ENCODE measurements at places on chromosomes 4 and X. TPM values are rescaled to one million over a fixed set of nuclear protein-coding genes. Genes with fewer than 3 reads are reported as not detected.

GAGE12J gene
- total RNA-seq, result not detected

SYNPO2 gene
- total RNA-seq, result 0.40 TPM

DNA sequence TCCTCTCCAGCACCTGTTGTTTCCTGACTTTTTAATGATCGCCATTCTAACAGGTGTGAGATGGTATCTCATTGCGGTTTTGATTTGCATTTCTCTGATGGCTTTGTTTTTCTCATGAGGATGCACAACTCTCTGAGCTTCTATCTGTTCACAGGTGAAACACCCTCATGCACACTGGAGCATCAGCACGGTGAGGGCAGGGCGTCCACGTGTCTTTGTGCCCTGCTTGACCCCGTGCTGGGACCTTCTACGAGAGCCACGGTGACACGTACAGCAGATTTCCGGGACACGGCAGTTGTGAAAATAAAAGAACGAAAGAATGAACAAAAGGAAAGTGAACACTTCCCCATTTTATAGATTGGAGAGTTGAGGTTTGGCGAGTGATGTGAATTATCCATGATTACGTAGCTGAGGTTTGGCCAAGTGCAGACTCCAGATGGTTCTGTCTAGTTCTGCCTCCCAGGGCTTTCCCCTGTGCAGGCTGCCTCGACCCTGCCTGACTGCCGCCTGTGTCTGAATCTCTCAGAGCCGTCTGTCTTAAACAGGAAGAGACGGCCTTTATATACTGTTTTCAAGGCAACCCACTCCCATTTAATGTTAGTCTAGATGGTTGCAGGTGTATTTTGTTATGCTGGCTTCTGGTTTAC lies 67.8 kb upstream of the SORBS2 start:
- no peak for DNase-seq

GRCh38 chr4:78227411-78228057 lies 170.4 kb downstream of the FRAS1 start:
- DNase-seq, result no peak

DNA sequence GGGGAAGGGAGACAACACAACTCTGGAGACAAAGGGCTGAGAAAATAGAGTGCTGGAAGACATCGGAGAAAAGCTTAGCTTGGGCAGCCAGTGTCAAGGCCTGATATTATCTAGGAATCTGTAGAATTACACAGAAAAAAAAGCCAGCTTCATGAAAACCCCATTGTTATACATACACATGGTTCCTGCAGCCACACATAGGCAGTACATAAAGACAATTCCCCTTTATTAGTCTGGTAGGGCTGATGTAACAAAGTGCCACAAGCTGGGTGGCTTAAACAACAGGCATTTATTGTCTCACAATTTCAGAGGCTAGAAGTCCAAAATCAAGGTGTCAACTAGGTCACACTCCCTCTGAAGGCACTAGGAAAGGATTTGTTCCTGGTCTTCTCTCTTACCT lies 503.5 kb downstream of the MID1IP1 start:
- DNase-seq, result no peak

DNA sequence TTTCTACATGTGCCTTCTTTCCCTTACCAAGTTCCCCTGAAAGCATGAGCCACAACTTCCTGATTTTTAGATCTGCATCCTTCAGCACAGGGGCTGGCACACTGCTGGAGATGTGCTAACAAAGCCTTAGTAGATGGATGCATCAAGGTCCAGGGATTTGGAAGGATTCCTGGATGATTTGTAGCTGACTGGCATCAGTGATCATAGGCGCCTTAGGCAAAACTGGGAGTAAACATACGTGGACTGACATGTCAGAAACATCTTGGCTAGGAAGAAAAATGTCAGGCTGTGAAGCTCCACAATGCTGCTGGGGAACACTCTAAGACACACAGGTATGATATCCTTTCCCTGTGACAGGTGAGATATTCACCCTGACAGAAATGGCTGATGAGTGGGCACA lies 156.4 kb downstream of the AMELX start:
- DNase-seq, result no peak

DNA sequence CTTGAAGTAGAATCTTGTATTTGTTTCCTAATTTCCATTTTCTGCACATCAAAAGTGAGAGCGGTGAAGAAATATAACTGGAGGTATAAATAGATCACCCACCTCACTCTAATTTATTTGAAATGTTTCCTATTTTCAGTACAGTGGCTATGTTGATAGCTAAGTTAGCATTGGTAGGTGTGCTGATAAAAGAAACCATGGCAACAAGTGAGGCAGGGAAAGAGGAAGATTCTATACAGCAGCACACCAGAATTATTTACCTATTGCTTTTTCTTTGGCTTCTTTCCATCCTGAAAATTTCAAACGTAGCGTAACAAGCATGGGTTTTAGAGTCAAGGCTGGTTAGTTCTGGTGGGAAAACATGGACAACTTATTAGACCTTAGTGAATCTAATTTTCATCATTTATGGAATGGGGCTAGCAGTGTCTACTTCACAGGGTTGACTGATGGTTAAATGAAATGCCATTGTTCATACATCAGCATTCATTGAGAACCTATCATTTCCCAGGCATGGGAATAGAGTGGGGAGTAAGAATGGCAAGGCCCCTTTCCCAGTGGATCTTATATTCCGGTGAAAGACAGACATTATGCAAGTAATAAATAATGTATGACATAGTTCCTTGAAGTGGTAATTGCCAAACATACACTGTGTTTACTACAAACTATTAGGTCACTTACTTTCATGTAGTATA lies 30.6 kb upstream of the CTSO start:
- no peak for DNase-seq

DNA sequence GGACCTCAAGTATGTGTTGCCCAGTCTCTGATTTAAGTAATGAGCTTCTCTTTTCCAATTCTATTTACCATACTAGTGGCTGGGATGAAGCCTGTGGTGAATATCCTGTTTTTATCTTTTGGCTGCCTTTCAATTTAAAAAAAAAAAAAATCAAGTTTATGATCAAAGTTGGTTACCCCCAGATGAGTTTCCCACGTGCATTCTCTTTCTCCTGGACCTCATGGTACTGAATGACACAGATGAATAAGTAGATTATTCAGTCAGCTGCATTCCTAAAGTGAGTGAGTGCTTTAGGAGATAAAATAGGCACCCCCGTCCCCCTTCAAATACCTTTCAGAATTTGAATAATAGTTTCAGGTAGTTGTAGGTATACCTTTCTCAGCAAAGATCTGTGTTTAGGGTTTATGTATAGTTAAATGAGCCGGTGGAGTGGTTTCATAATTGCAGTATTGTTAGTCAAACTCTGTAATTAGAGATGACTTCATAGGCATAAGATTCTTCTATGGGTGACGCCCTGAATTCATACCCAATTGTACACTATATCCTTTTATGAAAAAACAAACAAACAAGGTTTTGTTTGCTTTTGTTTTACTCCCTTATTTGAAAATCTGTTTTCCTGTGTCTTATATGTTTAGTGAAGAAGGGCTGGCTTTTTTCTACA lies 41.9 kb downstream of the PLS3 start:
- DNase-seq, result no peak

NKX6-1 gene
- total RNA-seq, result not detected

ZNF711 gene
- 4.3 TPM for total RNA-seq

CAPN6 gene
- 0.36 TPM for total RNA-seq

DNA sequence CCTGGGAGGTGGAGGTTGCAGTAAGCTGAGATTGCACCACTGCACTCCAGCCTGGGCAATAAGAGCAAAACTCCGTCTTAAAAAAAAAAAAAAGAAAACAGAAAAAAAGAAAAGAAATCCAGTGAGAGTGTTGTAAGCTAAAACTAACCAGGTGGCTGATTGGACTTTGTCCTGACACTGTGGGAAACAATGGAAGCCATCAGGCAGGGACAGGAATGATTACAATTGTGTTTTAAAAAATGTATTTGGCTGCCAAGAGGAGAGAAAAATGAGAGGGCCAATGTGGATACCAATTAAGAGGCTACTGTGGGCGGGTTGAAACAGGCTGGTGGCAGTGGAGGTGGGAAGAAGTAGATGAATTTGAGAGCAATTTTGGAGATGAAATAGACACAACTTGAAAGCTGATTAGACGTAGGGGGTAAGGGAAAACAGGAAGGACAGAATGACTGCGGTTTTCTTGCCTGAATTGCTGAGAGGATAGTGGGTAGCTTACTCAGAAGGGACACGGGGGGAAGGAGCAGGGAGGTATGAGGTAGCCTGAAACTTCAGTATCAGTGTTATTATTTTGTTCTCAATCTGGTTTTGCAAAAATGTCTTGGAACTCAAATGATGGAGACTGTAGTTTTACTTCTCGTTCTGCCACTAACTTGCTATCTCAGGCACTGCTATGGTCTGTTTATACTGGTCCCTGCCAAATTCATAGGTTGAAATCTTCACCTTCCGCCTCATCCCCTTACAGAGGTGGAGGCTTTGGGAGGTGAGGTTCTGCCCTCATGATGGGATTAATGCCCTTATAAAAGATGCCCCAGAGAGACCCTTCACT lies 45.6 kb upstream of the CHRNA9 start:
- DNase-seq, result no peak

SH3BGRL gene
- 35.3 TPM for total RNA-seq

DNA sequence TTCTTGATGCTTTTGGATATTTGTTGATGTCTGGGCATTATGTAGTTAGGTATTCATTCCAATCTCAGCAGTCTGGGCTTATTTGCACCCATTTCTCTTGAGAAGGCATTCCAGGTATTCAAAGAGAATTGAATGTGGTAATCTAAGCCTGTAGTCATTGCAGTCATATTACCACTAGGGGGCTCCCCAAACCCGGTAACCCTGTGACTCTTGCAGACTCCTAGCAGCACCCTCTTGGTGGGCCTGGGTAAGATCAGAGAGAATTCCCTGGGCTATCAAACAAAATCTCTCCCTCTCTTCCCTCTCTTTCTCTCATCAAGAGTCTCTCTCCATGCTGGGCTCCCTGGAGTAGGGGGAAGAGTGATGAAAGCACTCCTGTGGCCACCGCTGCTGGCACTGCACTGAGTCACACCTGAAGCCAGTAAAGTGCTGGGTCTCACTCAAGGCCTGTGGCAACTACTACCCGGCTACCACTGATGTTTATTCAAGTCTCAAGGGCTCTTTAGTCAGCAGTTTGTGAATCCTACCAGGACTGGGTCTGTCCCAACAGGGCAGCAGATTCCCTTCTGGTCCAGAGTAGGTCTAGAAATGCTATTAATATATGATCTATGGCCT lies 187.7 kb upstream of the NUDT10 start:
- DNase-seq, result peak; percentile 2

TEC gene
- total RNA-seq, result 1.4 TPM

GRCh38 chrX:148958901-148959300 lies 458.5 kb downstream of the AFF2 start:
- DNase-seq, result no peak

DNA sequence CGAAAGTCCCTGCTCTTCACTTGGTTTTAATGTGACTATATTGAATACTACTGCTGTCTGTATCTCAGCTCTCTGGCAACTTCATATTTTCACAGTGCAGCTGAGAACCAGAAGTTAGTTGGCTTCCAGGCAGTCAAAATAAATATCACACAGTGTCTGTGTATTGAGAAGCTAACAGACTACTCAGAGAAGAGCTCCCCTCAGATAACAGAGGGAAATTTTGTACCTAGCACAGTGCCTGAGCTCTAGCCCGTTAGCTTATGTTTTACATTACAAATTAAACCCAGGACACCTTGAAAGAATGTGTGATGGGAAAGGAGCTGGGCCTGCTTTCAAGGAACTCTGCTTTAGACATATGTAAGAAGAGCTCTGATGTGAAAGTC lies 22.7 kb downstream of the JADE1 start:
- DNase-seq, result no peak

DNA sequence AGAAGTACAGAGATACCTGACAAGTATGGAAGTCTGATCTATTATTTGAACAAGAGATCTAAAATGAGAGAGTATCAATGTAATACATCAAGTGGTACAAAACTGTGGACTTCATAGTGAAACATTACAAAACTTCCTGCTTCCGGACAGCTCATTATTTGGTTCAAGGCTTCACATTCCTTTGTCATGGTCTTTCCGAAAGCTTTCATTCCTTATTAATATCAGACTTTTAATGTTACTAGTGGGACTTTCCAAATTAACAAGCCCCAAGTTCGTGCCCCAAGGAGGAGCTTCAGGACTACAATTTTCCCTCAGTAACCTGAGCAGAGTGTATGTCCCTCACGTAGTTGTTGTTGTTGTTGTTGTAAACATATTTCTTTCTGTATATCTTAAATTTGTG lies 1.2 kb downstream of the CHIC2 start:
- DNase-seq, result no peak

Data from epithelial cell of proximal tubule (primary cell).